ENCODE measurements at places on chromosomes 3 and 15.

DNA sequence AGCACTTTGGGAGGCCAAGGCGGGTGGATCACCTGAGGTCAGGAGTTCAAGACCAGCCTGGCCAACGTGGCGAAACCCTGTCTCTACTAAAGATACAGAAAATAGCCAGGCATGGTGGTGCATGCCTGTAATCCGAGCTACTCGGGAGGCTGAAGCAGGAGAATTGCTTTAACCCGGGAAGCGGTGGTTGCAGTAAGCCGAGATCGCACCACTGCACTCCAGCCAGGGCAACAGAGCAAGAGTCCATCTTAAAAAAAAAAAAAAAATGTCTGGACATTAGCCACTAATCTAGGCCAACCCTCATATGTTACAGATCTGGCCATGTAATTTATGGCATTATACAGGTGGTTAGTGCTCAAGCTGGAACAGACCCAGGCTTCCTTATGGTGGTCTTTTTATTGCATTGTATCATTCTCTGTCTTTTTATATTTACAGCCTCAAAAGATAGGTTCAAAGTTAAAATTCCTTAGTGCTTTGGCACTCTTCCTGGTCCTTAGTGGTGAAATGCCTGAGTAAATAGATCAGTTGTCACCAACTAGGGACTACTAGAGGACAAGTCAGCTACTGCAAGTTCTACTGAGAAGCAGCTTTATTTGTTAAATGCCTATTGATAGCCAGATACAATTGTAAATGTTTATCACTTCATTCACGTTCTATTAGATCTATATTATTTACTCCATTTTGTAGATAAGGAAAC, 16.0 kb downstream of the STARD9 start:
- no peak for DNase-seq

- DNase-seq = no peak
Observed at GRCh38 chr3:31465999-31466398, 66.7 kb upstream of the STT3B start.

- DNase-seq = no peak
Observed at GRCh38 chr3:100782348-100782747, 73.1 kb downstream of the TFG start.

GRCh38 chr15:68821841-68822381, 1.2 kb upstream of the ANP32A start:
- DNase-seq = peak; percentile 35

DNA sequence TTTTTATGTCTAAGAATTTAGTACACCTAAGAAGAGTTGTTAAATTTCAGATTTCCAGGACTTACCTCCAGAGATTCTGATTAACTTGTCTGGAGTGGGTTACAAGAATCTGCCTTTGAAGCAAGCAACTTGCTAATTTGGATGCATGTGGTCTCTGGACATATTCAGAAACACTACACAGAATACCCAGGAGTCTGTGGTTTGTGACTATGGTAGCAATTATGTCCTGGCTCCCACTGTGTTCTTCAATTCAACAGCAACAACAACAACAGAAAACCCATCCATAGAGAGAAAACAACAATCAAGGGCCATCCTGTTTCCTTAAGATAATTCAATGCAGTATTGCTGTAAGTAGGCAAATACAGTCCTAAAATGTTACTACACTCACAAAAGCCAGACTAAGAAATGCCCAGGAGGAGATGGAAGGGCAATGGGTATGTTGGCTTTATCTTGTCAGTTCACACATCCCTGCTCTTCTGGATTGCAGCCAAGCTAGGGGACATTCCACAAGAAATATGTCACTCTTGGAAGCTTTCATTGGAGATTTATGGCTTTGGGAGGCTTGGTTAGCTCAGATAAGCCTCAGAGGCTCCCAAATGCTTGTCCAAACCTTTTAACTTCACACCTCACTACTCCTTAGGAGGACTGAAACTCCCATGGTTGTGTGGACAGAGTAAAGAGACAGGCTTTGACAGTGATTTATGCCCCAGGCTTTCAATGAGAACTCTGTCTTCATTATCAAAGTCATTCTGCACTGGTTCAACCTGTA, 99.4 kb upstream of the MRPL3 start:
- no peak for DNase-seq

DNA sequence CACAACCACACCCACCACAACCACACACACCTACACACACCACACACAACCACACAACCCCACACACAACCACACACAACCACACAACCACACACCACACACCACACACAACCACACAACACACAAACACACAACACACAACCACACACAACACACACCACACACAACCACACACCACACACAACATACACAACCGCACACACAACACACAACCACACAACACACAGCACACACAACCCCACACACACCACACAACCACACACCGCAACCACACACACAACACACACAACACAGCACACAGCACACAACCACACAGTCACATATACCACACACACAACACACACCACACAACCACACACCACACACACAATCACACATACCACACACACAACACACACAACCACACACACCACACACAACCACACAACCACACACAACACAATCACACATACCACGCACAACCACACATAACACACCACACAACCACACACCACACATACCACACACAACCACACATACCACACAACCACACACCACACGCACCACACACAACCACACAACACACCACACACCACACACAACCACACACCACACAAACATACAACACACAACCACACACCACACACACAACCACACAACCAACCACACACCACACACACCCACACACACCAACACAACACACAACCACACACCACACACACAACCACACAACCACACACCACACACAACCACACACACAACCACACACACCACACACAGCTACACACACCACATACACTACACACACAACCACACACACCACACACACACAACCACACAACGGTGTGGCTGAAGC, 23.7 kb downstream of the CPN2 start:
- no peak for DNase-seq

- DNase-seq = no peak
Observed at GRCh38 chr3:30448450-30449289, 157.7 kb upstream of the TGFBR2 start.

- no peak for DNase-seq
Observed at GRCh38 chr3:110620118-110620517, 451.5 kb upstream of the NECTIN3 start.
